ENCODE measurements at places on chromosomes 1 and 21.
A peak's percentile ranks its signal among the peaks of the same experiment; 100 is the strongest.

GRCh38 chr1:109826446-109826845 lies 62.7 kb upstream of the EPS8L3 start:
- no peak overlapping the region for H3K27ac ChIP-seq
- peak; percentile 38 for DNase-seq
- H3K27me3 ChIP-seq: no peaks in the 10 kb centered on the region
- H3K36me3 ChIP-seq: no peaks in the 10 kb centered on the region

DNA sequence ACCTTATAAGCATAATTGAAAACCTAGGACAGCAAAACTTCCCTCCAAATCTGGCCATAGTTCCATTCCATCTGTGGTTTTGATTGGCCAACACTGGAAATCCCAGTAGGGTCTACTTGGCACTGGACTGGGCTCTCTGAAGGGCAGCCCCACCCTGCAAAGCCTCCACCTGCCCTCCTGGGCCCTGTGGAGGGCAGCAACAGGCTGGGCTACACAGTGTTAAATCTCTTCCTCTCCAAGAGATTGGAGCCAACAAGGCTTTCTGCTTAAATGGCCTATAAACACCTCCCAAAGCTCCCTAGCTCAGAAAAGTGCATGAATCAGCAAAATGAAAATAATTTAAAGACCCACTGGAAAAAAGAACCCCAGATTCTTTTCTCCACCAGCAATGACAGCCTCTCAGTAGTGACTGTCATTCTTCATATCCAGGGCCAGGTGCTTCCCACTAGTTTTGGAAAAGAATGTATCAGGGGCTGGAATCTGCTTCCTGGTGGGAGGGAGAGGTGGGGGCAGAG lies 58.5 kb downstream of the BEND5 start:
- H3K27ac ChIP-seq: no peak overlapping the region
- no peak for DNase-seq
- no peaks in the 10 kb centered on the region for H3K27me3 ChIP-seq
- no peaks in the 10 kb centered on the region for H3K4me1 ChIP-seq
- H3K4me3 ChIP-seq: no peak overlapping the region
- H3K36me3 ChIP-seq: no peaks in the 10 kb centered on the region

DNA sequence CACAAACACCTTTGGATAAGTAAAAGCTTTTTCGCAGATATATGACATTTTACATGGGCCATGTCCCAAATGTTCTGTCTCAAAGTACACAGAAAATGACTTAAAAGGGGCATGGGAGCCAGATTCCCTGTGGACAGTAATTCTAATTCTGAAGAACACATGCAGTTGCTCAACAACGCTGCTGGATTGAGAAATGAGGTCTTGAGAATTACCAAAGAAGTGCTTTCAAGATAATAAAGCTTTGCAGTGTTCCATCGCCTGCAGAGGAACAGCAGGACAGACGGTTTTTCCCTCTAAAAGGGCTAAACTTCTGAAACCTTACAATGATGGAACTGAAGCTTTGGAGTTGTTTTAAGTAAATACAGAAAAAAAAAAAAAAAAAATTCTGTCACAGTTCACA lies 55.3 kb upstream of the HSPA13 start:
- no peak overlapping the region for H3K4me3 ChIP-seq
- H3K36me3 ChIP-seq: no peaks in the 10 kb centered on the region
- DNase-seq: no peak
- no peaks in the 10 kb centered on the region for H3K4me1 ChIP-seq
- H3K27me3 ChIP-seq: no peaks in the 10 kb centered on the region
- no peak overlapping the region for H3K27ac ChIP-seq

GRCh38 chr1:168234846-168235547 lies 9.2 kb downstream of the SFT2D2 start:
- no peaks in the 10 kb centered on the region for H3K27me3 ChIP-seq
- peaks cover 75% of the 10 kb centered on the region for H3K36me3 ChIP-seq
- H3K4me1 ChIP-seq: peaks cover 27% of the 10 kb centered on the region
- DNase-seq: no peak
- H3K27ac ChIP-seq: peak overlapping the region; percentile 45
- no peak overlapping the region for H3K4me3 ChIP-seq

- no peak for DNase-seq
- H3K4me1 ChIP-seq: peaks cover 10% of the 10 kb centered on the region
- H3K27ac ChIP-seq: no peak overlapping the region
- no peaks in the 10 kb centered on the region for H3K36me3 ChIP-seq
Measured at GRCh38 chr1:69987881-69988280, 217.5 kb downstream of the LRRC40 start.

DNA sequence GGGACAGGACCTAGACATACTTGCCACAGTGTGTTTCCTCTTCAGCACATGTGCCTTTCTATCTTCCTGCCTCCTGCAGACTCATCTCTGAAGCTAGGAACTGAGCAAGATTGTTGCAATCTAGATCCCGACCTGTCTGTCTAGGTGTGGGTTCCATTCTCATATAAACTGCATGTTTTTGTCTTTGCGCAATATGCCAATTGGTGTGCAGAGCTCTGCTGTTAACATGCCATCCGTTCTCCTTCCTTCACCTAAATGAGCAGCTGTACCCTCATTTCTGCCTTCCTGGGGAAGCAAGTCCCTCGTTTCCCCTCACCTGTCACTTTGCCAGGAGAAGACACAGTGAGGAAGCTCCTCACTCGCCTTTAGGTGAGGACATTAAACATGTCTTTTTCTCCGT lies 55.5 kb downstream of the SLC35F3 start:
- DNase-seq: no peak
- no peaks in the 10 kb centered on the region for H3K36me3 ChIP-seq
- H3K4me3 ChIP-seq: no peak overlapping the region
- no peak overlapping the region for H3K27ac ChIP-seq

- H3K36me3 ChIP-seq: peaks cover 59% of the 10 kb centered on the region
- no peaks in the 10 kb centered on the region for H3K27me3 ChIP-seq
- no peak for DNase-seq
- H3K4me3 ChIP-seq: no peak overlapping the region
- H3K4me1 ChIP-seq: peaks cover 3% of the 10 kb centered on the region
- H3K27ac ChIP-seq: no peak overlapping the region
Measured at GRCh38 chr1:161987303-161987702, 36.4 kb downstream of the OLFML2B start.

GRCh38 chr1:155022136-155022926 lies 11.2 kb downstream of the DCST2 start:
- no peaks in the 10 kb centered on the region for H3K36me3 ChIP-seq
- H3K27ac ChIP-seq: no peak overlapping the region
- peaks cover 34% of the 10 kb centered on the region for H3K4me1 ChIP-seq
- no peaks in the 10 kb centered on the region for H3K27me3 ChIP-seq
